NCI-H510A treated with DMSO at 0.1 percent for 48 hours (cell line): ENCODE measurements at places on chromosomes 1 and 21.

DNA sequence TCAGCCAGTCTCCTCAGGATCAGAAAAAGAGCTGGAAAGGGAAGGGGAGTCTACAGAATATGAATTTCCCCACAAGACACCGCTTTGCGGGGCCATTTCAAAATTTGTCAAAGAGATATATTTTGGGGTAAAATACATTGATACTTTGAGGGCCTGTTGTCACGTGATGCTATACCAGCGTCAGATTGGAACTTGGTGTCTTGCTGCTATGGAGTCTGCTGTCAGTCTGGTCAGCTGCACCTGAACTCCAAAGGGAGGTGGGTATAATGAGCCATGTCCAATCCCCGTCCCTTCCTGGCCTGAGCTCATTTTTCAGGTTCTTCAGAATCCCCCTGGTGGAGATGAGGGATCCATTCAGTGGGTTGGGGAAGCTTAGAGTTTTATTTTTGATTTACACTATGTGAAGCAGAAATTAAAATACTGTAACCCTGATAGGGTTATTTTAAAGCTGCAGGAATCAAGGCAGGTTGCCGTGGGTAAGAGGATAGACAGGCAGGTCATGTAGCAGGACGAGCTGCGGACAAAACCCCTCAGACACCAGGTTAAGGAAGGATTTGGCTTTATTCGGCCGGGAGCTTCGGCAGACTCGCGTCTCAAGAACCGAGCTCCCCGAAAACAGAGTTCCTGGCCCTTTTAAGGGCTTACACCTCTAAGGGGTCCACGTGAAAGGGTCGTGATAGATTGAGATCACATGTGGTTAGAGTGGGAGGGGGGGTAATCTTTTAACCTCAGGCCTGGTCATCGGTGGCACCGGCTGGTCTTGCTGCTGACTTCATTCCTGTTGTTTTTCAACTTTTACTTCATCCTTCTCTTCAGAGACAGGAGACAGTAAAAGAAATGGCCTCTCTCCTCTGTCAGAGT is 2.2 kb upstream of the POFUT2 start:
- no peak for DNase-seq

DNA sequence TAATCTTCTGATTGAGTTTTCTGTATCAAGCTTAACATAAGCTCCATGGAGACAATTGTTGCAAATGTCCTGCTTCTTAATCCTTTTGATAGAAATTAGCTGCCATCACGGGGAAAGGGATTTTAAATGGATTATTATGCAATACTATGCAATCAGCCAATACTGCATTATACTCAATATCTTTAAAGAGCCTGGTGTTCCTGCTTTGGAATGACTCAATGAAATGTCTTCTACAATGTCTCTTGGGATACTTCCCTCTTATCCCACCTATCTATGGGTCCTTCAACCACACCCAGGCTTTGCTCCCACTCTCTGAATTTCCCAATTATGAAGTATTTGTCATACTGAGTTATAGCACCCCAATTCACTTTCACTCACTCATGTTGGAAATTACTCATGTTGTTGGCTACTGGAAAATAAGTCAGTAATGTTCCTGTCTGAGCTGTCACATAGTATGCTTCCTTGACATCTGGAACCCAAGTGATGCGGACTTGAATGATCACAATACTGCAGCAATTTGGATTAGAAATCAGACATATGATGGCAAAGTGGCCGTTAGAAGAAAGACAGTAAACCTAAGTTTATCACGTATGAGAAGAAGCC is 85.0 kb downstream of the TPR start:
- no peak for DNase-seq

DNA sequence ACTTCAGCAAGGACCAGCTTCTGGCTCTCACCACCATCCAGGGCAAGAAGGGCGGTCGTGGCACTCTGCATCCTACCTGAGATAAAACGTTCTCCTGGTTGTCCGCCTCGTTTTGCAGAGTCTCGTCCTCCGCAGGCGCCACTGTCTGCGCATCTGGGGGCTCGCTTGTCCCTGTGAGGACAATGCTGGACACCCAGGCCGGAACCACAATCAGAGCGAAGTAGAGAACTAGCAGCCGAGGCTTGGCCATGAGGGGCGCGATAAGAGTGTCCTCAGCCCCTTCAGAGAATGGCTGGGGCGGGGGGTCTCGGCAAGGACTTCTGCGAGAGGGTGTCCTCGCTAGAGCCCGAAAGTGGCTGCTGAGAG is 505 bp downstream of the OLFML2B start:
- DNase-seq: no peak

DNA sequence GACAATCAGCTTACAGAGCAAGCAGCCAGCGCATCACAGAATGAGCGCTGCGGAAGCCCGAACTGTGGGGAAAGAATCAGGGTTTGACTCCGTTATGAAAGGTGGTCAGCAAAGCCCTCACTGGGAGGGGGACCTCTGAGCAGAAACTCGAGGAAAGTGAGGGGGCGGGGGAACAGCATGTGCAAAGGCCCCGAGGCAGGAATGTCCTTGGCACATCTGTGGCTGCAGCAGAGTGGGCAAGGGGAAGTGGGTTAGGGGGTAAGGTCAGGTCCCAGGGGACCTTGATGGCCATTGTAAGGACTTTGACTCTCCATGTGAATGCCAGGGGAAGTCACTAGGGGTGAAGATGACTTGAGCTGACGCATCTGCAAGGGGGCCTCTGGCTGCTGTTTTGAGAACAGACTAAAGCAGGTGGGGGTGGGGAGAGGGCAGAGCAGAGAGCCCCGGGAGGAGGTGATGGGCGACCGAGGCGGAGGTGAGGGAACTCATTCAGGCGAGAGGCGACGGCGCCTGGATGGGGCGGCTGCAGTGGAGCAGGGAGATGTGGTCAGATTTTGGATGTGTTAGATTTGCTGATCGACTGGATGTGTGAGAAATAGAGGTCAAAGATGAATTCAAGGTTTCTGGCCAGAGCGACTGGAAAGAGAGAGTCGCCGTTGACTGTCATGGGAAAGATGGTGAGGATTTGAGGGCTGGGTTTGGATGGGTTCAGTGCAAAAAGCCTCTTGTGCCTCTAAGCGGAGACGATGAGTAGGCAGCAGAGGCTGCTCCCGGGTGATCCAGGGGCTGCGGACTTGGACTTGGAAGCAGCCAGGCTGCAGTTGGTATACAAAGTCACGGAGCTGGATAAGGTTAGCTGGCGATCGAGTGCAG is 108.0 kb upstream of the ZBTB40 start:
- DNase-seq: no peak

DNA sequence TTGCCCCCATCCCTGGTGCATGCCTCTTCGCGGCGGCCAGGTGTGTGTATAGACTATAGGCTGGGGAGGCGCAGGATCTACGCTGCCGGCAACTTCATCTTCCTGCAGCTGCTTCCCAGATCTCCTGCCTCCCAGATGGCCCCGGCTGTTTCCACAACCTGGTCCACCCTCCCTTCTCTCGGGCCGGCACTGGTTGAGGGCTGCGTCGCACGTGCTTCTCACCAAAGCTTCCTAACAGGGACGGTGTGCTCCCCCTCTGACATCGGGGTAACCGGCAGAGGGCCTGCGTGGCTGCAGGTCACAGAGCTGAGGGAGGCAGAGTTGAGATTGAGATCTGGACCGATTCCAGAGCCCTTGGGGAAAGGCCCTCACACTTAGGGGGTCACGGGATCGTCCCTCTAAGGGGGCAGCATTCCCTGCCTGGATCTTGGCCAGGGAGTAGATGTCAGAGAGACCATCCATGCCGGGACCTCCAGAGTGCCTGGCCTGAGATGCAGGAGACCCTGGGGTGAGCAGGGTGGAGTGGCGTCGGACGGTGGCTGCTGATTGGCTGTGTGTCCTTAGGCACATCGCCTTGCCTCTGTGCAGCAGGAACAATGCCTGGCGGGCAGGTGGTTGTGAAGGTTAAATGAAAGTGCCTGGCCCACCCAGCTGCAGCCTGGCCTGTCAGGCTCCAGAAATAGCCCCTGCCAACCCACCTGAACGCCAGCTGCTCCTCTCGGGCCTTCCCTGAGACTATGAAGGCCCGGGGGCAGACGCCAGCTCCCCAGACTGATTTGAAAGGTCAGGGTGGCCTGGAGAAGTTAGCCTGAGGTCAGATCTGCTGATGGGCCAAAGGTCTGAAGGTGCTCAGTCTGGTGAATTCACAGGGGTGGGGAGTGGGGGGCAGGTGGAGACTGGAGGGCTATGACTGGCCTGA is 6.1 kb upstream of the MASP2 start:
- peak; percentile 90 for DNase-seq

GRCh38 chr21:31489726-31490125 is 145.7 kb upstream of the TIAM1 start:
- DNase-seq: no peak

DNA sequence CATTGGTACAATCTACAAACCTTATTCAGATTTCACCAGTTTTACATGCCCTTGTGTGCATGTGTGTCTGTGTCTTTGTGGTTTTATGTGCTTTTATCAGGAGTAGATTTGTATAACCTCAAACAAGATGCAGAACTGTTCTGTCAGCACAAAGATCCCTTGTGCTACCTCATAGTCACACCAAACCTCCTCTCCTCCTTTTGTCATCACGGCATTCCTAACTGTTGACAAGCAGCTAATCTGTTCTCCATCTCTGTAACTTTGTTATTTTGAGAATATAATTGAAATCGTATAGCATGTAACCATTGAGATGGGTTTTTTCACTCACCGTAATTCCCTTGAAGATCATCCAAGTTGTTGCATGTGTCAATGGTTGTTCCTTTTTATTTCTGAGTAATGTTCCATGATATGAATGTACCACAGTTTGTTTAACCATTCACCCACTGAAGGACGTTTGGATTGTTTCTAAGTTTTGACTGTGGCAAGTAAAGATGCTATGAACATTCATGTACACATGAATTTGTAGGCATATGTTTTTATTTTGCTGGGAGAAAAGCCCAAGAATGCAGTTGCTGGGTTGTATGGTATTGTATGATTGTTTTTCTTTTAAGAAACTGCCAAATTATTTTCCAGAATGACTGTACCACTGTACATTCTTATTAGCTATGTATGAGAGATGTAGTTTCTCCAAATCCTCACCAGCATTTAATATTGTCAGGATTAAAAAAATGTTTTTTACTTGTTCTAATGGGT is 78.1 kb upstream of the B3GALT2 start:
- no peak for DNase-seq

DNA sequence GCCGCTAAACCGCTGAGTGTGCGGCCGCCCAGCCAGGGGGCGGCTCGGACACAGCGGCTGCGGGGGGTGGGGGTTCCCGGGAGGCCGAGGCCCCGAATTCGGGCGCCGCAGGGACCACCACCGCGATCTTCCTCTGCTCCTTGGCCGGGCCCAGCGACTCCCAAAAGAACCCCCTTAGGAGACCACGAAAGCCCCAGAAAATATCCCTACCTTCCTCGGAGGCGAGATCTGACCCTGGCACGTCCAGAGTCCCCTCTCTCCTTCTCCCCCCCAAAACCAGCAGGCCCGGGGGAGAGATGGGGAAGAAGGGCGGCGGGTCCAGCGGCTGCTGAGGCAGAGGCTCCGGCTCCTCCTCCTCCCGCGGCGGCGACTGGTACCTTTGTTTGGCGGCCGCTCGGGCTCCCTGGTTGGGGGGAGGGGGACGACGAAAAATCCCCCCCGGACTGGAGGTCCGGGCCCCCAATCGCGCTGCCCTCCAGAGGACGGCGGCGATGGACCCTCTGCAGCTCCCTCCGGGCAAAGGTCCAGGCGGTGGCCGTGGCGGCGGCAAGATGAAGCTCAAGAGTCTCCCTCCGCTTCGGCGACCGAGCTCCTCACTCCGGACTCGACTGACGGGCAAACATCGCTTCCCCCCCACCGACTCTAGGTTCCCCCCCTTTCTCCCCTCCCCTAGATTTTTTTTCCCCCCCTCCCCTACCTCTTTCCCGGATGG is at the start of gene ARID4B:
Gene ARID4B, minus strand, starts transcription at position 621 of the 712 bp plus-strand sequence. CDS start 1,260 bp downstream, outside the sequence.
- DNase-seq: peak; percentile 42

- DNase-seq: no peak
Observed at GRCh38 chr1:27623327-27624212, 11.4 kb downstream of the FGR start.

- no peak for DNase-seq
Observed at GRCh38 chr1:180407051-180407450, 95.3 kb downstream of the ACBD6 start.

DNA sequence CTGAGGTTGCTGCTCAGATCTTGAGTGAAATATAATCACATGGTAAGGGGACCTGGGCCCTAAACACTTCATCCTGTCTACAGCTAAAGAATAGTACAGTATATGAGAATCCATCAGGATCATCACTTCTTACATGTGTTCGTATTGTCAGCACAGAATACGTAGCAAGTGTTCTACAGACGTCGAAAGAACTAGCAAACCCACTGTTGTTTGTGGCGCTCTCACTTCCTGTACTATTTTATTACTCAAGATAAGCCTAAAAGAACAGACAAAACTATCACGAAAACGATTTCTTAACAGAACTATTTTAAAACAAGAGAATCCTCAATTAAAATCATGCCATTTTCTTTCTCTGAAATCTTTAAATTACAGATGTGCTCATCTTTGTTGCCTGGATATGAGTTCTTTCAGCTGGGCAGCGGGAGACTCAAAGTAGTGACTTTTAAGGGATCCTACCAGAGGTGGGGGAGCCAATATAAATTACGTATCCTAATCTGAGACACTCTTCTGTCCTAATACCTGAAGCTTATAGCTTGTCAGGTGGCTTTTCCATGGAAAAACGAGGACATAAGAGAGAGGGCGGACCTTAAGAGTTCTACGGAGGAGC is 724 bp downstream of the ST7L start:
- peak; percentile 20 for DNase-seq

GRCh38 chr21:28696844-28697410 is 295.8 kb downstream of the LTN1 start:
- no peak for DNase-seq

DNA sequence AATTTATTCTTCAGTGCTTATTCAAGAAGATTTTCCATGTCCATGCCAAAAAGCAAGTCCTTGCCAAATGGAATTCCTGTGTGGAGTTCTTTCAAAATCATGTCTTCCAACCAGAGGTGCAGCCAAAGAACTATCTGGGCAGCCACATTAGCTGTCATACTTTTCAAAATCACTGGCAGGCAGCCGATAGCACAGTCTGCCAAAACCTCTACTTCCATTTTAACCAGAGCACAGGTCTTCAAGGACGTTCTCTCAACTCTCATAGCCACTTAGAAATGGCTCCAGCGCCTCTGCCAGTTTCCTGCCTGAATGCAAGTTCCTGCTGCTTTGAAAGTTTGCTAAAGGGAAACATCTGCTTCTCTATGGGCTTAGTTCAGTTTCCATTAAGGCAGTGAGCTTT is 975.7 kb upstream of the ADGRL4 start:
- DNase-seq: peak; percentile 22

DNA sequence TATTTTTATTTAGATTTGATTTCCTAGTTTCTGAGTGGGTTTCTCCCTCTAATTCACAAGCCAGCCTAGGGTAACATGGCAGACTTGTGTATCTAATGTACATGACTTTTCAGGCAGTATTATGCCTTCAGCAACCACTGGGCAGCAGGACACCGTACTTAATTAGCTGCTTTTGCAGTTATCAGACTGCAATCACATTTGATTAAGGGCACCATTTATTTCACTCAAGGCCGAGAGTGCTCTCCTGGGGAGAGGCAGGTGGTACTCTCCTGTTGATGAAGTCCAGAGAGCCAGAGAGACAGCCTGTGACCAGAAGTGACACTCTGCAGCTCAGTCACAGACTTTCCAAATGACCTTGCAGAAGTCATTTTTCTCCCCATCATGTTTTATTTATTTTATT is 18.7 kb downstream of the CYYR1 start:
- DNase-seq: no peak

GRCh38 chr1:154992721-154993571 is 440 bp upstream of the LENEP start:
- peak; percentile 50 for DNase-seq
